Fibroblast of pulmonary artery (primary cell): ENCODE measurements at places on chromosomes 4 and X.

DNA sequence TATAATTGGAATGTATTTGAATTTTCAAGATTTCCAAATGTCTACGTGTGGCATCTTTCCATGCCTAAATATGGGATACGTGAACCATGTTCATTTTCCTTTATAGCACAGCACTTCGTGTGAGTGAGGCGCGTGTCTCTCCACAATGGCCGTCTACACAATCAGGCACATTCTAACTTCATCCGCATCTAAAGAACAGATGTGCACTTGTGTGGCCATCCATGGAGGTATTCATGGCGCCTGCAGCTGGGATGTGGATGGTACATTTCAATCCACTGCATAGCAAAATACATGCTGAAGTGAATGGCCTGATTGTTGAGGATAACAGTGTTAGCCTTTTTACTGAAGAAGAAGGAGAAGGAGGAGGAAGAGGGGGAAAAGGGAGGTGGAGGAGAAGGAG, 34.5 kb upstream of the TRIM2 start:
- DNase-seq = no peak

DNA sequence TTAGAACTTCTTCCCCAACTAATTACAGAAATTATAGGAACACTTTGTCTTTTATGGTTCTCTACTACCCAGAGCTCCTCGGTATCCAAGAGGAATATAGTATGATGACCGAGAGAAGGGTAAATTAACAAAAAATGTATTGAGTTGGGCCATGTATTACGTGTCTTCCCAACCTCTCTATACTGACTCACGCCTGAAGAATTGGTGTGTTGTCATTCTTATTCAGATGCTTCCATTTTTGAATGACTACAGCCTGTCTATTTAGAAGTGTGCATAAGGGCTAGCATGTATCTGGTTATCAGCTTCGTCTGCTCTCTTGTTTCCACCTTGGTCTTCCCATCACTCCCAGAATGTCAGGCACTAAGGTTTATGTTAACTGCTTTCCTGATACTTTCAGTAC, 24.5 kb upstream of the SCD5 start:
- no peak for DNase-seq

DNA sequence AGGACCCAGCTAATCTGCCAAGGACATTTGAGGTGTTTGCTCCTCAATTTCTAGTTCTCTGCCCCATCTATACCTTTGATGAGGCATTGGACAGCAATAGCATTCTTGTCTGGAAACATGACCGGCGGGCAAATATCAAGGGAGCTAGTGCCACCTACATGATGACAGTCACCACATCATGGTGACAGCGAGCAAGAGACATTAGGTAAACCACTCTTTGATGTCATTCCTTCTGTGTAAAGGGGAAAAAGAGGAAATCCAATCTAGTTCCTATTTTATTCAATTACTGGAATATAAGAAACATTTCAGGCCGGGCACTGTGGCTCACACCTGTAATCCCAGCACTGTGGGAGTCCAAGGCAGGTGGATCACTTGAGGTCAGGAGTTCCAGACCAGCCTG, 20.7 kb upstream of the IL13RA1 start:
- no peak for DNase-seq

DNA sequence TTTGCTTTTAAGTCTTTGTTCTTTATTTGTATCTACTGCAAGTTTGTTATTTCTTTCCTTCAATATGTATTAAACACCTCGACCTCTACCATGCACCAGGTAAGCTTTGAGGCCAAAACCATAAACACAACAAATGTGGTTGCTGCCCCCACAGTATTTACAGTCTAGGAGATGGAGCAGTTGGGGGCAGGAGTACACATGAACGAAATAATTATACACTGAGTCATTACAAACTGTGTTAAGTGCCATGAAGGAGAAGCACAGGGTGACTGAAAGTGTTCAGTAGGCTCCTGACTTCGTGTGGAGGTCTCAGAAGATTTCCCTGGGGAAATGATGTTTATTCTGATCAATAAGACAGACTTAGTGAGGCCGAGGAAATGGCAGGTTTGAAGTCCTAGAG, 30.3 kb downstream of the SLC25A43 start:
- DNase-seq = no peak

DNA sequence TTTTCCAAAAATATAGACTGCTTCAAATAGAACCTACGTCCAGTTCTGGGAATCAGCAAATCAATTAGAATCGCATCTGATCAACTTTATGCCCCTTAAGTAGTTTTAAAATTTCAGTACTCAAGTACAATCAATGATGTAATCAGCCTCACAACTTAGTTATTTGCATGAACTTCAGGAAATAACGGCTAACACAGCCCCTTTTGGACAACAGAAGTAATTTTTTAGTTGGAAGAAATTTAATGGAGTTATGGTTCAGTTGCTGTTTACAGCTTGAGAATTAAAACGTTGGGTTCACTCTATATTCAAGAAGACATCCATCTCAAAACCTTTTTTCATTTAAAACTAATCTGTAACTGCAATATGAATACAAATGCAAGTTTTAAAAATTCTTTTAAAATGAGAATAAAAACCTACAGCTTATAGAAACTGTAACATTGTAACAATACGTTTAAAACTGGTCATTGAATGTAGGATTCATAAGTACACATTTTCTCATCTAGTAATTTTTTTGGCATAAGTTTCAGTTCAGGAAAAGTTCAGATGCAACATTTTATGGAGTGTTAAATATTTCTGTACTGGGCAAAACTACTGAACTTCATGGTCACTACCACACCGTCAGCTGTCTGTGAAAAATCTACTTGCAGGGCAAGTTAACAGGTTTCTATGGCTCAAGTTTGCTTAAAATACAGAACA, 956 bp downstream of the TAPT1 start:
- DNase-seq = peak; percentile 49

- no peak for DNase-seq
These were observed 409 bp downstream of the UGDH start for GRCh38 chr4:39526765-39527295.

DNA sequence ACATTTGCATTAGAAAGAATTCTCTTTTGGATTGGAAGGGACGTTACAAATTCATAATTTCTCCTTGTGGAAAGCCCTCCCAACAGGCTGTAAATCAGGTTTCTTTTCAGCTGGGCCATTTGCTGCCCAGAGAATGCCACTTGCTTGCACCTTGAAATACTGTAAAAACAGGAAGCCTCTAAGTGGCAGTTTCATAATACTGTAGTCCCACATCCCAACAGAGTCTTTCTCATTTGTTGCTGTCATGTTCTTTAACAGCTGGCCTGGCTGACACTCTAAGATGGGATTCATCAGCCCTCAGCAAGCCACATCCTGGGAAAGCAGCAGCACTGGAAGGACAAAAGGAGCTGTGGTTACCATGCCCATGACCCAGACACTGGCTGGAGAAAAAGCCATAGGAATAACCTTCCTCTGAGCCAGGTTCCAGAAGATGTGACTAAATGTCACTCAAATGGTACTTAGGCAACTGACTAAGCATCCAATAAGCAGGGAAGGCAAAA, 221.9 kb upstream of the MBNL3 start:
- no peak for DNase-seq

DNA sequence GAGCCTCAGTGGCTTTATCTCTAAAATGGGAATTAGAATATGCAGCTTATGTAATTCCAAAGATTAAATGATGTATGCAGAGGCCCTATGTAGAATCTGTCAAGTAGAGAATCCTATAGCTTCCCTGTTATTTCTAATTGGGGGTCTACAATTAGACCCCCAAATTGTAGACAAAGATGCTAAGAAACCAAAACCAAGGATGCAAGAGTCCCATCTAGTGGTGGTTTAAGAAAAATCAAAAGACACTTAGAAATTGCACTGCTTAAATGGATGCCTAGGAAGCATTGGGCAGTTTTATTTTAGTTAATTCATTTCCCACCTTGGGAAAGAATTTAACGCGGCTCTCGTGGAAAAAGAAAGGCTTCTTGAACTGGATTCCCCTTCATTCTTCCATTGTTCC, 115.2 kb downstream of the GABRA2 start:
- DNase-seq = peak; percentile 3

GRCh38 chr4:94452476-94453371, 982 bp downstream of the PDLIM5 start:
- peak; percentile 93 for DNase-seq

- peak; percentile 47 for DNase-seq
These were observed 471 bp upstream of the PLAC8 start for GRCh38 chr4:83115000-83115399.

- no peak for DNase-seq
These were observed 30.8 kb upstream of the NDUFC1 start for GRCh38 chr4:139333046-139333445.
